Ovary (tissue), 10 donors: ENCODE measurements at places on chromosomes 12 and 14.

- no peak for DNase-seq
These were observed 51.8 kb upstream of the NUAK1 start for GRCh38 chr12:106190581-106190980.

GRCh38 chr12:49428793-49429192, 61.5 kb downstream of the SPATS2 start:
- DNase-seq = no peak

- DNase-seq = no peak
These were observed 407.3 kb upstream of the FLRT2 start for GRCh38 chr14:85122690-85123089.

DNA sequence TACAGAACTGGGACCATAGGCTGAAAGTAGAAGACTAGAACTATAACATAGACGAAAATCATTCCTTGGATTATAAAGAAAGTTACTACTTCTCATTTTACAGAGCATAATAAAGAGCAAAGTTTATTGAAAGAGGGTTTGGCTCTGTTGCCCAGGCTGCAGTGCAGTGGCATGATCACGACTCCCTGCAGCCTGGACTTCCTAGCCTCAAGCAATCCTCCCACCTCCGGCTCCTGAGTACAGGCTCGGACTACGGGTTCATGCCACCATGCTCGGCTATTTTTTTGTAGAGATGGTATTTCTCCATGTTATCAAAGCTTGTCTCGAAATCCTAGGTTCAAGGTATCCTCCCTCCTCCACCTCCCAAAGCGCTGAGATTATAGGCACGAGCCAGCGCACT, 190.1 kb upstream of the FOXG1 start:
- DNase-seq = no peak

GRCh38 chr12:2413999-2414792, 361.4 kb downstream of the CACNA1C start:
- DNase-seq = no peak

GRCh38 chr14:83164016-83164415, 1630.4 kb upstream of the SEL1L start:
- DNase-seq = no peak

DNA sequence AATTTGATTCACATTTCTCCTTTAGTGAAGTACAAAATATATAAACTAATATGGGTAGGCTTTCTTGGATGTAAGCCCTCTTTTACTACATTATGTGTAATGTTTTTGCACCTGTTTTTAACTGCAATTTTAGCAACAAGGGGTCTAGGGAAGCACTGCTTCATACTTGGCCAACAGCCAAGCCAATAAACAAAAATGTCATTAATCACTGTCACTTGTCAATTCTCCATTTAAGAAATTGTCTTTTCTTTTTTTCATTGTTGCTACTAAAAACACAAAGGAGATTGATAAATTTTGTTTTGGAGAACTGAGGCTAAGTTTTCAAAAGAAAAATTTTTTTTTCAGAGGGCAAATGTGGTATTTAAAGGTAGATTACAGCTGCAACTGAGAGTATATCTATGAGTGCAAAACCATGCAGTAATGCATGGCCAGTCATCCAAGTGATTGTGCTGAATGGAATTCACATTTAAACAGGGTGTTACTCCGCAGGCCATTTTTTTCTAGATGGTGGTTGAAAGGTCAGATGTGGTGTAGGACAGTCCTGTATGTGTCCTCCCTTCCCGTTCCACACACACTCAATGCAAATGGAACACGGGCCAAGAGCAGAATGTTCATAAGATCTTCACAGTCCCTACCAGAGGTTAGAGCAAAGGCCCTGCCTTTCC, 503.0 kb upstream of the LMO3 start:
- no peak for DNase-seq

GRCh38 chr12:120394483-120395367, 25.8 kb upstream of the MSI1 start:
- DNase-seq = no peak

DNA sequence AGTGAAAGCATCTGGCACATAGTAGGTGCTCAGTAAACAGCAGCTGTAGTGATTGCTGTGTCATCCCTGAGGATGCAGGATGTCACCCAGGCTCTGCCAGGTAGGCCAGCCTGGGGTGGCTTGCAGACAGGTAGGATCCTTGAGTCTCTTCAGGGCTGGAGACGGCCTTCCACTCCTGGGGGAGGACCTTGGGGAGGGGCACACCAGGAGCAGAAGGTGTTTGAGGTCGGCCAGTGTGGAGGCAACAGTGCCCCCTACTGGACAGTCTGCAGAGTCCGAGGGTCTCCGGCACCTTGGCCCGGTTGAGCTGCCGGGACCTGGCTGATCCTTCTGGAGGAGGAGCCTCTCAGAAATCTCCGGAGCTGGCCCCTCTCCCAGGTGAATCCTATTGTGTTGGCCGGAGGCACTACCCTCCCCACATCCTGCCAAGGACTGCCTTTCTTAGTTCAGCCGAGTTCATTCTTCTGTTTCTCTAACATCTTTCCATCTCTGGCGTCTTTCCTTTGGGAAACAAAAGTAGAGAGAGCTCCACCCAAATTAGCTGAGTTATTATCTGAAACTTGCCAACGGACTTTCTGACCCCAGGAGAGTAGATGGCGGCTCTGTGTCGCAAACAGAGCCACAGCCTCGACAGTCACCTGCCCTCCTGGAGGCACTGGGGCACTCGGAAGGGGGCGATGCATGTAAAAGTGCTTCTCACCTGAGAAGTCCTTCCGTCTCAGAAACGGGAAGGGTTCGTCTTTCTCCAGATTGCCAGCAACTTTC, 41.8 kb upstream of the CLMN start:
- DNase-seq = no peak

DNA sequence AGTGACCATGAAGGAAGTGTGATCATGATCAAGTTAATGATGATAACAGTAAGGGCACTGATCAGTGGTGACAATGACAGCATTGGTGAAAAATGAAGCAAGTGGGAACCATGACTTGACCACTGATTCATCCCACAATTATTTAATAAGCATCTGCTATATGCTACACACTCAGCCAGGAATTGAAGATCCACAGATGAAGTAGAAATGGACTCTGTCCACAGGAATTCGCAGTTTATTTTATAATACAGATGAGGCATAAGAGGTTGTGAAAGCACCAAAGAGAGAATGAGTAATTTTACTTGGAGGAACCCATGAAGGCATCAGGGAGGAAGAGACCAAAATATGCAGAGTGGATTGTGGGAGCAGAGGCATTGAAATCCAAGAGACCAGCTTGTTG, 33.8 kb upstream of the SMUG1 start:
- no peak for DNase-seq

DNA sequence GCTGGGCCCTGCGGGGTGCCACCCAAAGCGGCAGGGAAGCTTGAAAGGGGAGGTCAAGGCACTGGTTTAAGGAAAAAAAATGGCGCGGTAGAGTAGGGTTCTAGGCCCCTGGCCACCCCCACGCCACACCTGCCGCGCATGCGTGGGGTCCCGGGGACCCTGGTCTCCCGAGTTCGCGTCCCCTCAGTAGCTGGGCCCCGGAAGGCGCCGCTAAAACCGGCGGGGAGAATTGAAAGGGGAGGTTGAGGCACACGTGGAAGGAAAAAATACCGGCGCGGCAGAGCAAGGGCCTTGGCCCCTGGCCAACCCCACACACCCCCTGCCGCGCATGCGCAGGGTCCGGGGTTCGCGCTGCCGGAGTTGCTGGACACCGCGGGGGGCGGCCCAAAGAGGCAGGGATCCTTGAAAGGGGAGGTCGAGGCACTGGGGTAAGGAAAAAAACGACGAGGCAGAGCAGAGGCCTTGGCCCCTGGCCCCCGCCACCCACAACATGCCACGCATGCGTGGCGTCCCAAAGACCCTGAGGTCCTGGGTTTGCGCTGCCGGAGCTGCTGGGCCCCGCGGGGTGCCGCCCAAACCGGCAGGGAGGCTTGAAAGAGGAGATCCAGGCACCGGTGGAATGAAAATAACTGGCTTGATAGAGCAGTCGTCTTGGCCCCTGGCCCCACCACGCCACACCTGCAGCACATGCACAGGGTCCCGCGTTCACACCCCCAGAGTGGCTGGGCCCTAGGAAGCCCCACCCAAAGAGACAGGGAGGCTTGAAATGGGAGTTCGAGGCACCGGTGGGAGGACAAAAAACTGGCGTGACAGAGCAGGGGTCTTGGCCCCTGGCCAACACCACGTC, 314.5 kb downstream of the ALG10 start:
- no peak for DNase-seq

DNA sequence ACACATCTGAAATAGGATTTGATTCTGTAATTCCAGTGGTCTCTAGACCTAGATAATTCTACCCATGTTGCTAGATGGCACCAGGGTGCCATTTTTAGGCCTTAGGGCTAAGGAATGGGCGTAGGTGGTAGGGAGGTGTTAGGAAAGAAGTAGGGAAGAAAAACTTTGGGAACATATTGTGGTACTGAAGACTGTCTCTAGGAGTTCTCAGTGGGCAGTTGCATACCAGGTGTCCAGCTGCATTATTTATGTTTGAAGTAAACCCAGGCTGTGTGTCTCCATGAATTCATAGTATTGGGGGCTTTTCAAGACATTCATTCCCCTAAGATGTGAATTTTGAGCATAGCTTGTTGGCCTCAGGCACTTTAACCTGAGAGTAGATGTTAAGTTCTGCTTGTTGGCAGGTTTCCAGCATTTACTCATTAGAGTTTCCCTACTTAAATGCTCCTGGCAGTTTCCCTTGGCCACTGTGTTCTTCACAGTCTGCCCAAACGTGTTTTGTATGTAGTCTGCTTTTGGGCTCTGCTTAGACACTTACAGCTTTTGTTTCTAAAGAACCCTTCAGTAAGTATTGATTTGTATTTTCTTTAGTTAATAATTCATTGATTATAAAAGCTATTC, 31.5 kb upstream of the CCT2 start:
- no peak for DNase-seq

DNA sequence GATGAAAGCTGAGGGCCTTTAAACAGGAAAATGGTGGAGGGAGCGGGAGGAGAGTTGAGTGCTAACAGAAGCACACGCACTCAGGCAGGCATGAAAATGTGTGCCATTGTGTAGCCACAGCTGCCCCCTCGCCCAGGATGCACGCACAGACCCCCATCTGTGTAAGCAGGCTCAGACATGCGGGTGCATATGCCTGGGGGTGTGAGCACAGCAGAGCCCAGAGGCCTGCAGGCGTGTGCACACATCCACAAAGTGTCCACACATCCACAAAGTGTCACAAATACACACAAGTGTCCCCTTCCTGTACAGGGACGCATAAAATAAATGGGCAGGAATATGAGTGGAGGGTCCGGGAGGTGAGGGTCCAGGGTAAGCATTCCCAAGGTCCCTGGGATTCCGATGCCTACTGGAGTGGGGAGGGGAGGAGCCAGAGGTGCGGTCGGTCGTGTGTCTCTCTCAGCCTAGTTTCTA, 805 bp upstream of the KRT7 start:
- no peak for DNase-seq

- DNase-seq = no peak
These were observed 188.2 kb downstream of the TMTC2 start for GRCh38 chr12:82874945-82875344.

GRCh38 chr14:36852981-36853691, 191.5 kb downstream of the PAX9 start:
- DNase-seq = no peak

GRCh38 chr12:32076941-32077340, 29.7 kb upstream of the BICD1 start:
- no peak for DNase-seq

GRCh38 chr12:70748809-70749208, 111.6 kb upstream of the PTPRB start:
- DNase-seq = no peak

GRCh38 chr12:7369274-7369729, 65.4 kb downstream of the ACSM4 start:
- no peak for DNase-seq

DNA sequence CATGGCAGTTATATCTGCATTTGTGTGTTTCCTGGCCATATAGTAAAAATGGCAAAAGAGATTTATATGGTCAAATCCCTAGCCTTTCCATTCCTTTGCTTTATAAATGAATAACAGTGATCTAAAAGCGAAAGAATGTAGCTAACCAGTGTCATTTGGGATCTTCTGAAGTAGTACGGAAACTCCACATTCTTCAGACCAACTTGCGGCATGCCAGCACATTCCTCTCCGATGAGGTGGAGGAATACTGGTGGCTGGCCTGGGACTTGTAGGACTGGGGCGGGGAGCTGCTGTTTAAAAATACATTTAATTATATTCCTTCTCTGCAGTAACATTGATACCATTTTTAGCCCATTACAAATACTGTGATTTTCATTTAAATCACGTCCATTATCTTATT, 85.3 kb downstream of the SAMD4A start:
- peak; percentile 74 for DNase-seq

DNA sequence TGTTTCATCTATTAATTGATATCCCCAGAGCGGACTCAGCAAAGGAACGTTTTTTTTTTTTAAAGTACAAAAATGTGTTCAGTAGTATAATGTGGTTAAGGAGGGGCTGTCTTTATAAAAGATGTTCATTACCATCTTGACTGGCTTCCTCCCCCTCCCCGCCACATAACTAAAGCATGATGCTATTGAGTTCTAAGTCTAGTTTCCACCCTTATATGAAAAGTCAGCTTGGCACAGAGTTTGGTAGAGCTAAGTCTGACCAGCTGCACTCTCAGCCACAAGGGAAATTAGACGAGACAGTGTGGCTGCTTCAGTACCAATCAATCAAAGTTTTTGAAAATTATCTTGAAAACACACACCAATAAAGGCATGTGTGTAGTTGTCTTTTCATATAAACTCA, 1.9 kb upstream of the MYBPC1 start:
- no peak for DNase-seq

GRCh38 chr14:102159841-102160240, 20.1 kb downstream of the WDR20 start:
- no peak for DNase-seq

GRCh38 chr12:56011509-56012090, 9.2 kb upstream of the IKZF4 start:
- DNase-seq = no peak

- DNase-seq = no peak
These were observed 7.7 kb downstream of the RAPGEF3 start for GRCh38 chr12:47750916-47751470.

DNA sequence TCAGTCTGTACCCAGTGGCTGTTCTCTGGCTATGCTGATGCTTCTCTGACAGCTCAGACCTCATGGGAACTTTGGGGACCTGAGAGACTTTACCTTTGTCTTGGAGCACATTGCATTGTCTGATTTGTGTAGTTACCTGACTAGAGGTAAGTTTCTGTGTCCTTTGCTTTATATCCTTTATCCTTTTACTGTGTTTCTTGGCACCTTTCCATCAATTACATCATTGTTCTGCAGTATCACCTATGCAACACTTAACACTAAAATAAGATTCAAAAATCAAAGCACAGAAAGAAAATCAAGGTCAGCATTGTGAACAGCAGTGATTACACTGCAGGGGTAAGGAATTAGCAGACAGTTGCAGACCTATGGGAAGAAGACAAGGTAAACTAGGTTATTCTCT, 43.8 kb downstream of the SLC35F4 start:
- no peak for DNase-seq

DNA sequence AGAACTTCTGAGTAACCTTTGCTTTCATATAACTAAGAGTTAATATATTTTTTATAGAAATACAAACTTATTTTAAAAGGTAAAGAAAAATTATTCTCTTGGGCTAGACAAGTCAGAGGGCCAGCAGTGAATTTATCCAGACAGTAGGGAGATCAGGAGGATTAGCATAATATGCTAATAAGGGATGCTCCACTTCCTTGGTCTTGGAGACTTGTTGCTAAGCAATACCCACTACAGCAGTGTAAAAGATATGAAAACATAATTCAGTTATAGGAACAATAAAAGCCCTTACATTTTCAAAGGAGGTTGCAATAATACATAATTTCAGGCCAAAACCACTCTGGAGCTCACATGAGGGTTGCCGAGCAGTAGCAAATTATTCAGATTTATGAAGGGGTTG, 615.6 kb downstream of the KCNH5 start:
- DNase-seq = no peak
